ENCODE measurements at places on chromosomes 2 and 18.

GRCh38 chr2:104402825-104403224 is 451.1 kb upstream of the POU3F3 start:
- no peak for DNase-seq

- DNase-seq, result no peak
Measured at GRCh38 chr2:19868224-19868623, 33.6 kb downstream of the TTC32 start.

- DNase-seq, result no peak
Measured at GRCh38 chr18:34222307-34223163, 2.2 kb downstream of the NOL4 start.

DNA sequence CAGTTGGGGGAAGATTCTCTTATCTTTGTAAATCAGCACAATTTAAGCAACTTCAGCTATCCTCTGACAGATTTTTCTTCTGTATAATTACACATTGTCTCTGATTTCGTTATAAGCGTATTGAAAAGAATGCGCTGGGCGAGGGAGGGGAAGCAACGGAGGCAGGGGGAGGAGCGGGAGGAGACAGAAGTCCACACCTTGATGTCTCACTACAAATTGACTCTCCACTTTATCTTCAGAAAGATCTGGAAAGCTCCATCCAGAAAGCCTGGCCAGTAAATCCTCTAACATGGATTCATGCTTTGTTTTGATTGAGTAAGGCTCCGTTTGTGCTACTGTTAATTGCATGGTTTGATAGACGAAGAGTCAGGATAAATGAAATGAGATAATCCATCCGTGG is 76.6 kb downstream of the SMIM21 start:
- no peak for DNase-seq

DNA sequence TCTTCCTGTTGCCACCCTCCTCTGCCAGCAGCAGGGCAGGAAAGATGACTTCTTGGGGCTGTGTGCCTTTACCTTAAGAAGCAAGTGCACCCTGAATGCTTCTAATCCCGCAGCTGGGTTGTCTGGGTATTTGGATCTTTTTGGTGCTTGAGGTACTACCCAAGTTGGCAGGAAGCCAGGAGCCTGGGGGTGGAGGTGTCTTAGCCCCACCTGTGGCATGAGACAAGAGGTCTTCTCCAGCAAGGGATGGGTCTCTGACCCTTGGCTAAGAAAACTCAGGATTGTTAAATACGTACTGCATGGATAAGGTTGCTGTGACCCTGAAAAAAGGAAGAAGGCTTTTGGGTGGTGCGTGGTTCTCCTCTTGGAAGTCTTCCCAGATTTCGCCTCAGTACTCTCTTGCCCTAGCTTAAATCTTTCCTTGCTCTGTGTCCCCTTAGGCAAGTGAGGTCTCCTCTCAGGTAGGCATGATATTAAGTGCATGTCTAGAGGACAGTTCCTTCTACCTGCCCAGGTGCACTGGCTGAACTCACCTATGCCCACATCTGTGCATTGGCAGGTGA is 4.3 kb downstream of the HPCAL1 start:
- no peak for DNase-seq

GRCh38 chr2:85914922-85915321 is 26.1 kb upstream of the ST3GAL5 start:
- DNase-seq, result no peak

GRCh38 chr2:188412190-188412589 is 120.5 kb downstream of the GULP1 start:
- no peak for DNase-seq

- DNase-seq, result no peak
Measured at GRCh38 chr2:163595028-163595427, 140.8 kb downstream of the FIGN start.

GRCh38 chr2:144143294-144144151 is 376.4 kb downstream of the ZEB2 start:
- DNase-seq, result no peak

GRCh38 chr2:186187854-186188253 is 298.2 kb upstream of the ZC3H15 start:
- DNase-seq, result no peak

- no peak for DNase-seq
Measured at GRCh38 chr18:36530676-36531405, 233.3 kb downstream of the FHOD3 start.

GRCh38 chr2:160266037-160266551 is 66.0 kb upstream of the ITGB6 start:
- no peak for DNase-seq

GRCh38 chr2:11862049-11862448 is 115.6 kb downstream of the LPIN1 start:
- no peak for DNase-seq

All from fibroblast of the conjunctiva (primary cell).